ENCODE measurements at places on chromosomes 2 and 18. TPM values are rescaled to one million over a fixed set of nuclear protein-coding genes. Genes with fewer than 3 reads are reported as not detected.

Gene FZD7
- 13.9 TPM for total RNA-seq

Gene DNAJC5G
- not detected for total RNA-seq

Gene ARHGEF33
- total RNA-seq = 0.35 TPM

Gene CPLX4
- not detected for total RNA-seq

Gene CACNB4
- total RNA-seq = 0.44 TPM

Gene B3GNT7
- total RNA-seq = 244 TPM

Gene IL36RN
- not detected for total RNA-seq

Gene UNC80
- total RNA-seq = not detected

Gene AKAIN1
- not detected for total RNA-seq

Gene GLI2
- 2.0 TPM for total RNA-seq

Gene OXER1
- 1.3 TPM for total RNA-seq

Gene LINC00305
- not detected for total RNA-seq

Gene ACVR2A
- 15.4 TPM for total RNA-seq

Gene SPHKAP
- 0.10 TPM for total RNA-seq

Gene ST8SIA5
- 0.37 TPM for total RNA-seq

Gene SERPINB7
- total RNA-seq = not detected

Gene CXCR1
- total RNA-seq = not detected

Gene TMEM17
- 0.35 TPM for total RNA-seq

Gene HSBP1L1
- total RNA-seq = 51.8 TPM

Gene UGT1A5
- total RNA-seq = 2.4 TPM

Gene METTL5
- total RNA-seq = 39.8 TPM

Gene FAM237A
- not detected for total RNA-seq

Gene FER1L5
- not detected for total RNA-seq

Gene C1QL2
- not detected for total RNA-seq

Gene SPIRE1
- total RNA-seq = 2.7 TPM

Gene DSEL
- total RNA-seq = 0.72 TPM

Gene SGPP2
- total RNA-seq = 54.0 TPM

Gene TMEM200C
- total RNA-seq = 0.12 TPM

Gene ATG4B
- total RNA-seq = 119 TPM

Gene UPP2
- not detected for total RNA-seq

Gene EFHD1
- total RNA-seq = 3.4 TPM

Gene SPATA3
- total RNA-seq = not detected

Gene INO80D
- total RNA-seq = 20.2 TPM

Gene RAPGEF4
- total RNA-seq = 1.3 TPM

Gene FOXI3
- not detected for total RNA-seq

Gene C2orf78
- not detected for total RNA-seq

Gene ERBB4
- total RNA-seq = 0.05 TPM

Gene CYP27C1
- total RNA-seq = not detected

Gene LDLRAD4
- total RNA-seq = 17.0 TPM

Gene REG3G
- total RNA-seq = not detected

Gene CD8B
- total RNA-seq = 1.5 TPM

Gene CD8B2
- 0.22 TPM for total RNA-seq

Gene NPHP1
- 0.40 TPM for total RNA-seq

Gene EDAR
- 0.69 TPM for total RNA-seq

Gene GATA6
- total RNA-seq = 52.7 TPM

Gene PRSS56
- not detected for total RNA-seq

Gene DSG1
- total RNA-seq = not detected

Gene PDCL3
- total RNA-seq = 21.4 TPM

Gene TRIM43
- total RNA-seq = not detected

Gene RIT2
- not detected for total RNA-seq

Gene SNTG2
- total RNA-seq = 0.72 TPM

Gene IL1RN
- total RNA-seq = 6.0 TPM

Gene SF3B6
- total RNA-seq = 90.1 TPM

Gene TEX51
- total RNA-seq = not detected

Gene HRH4
- not detected for total RNA-seq

Gene NT5DC4
- not detected for total RNA-seq

All from colonic mucosa (tissue), 4 donors.